ENCODE measurements at places on chromosomes 5 and 9. TPM values are rescaled to one million over a fixed set of nuclear protein-coding genes. Genes with fewer than 3 reads are reported as not detected.

The RGMB gene
- 17.4 TPM for total RNA-seq

The LRRTM2 gene
- total RNA-seq: under 0.01 TPM

The SGCD gene
- not detected for total RNA-seq

The CTSL gene
- total RNA-seq: 93.1 TPM

The LCN2 gene
- total RNA-seq: not detected

The GRXCR2 gene
- total RNA-seq: not detected

The PDLIM7 gene
- total RNA-seq: 132 TPM

The GMCL2 gene
- not detected for total RNA-seq

The CCDC171 gene
- 0.81 TPM for total RNA-seq

The PHF24 gene
- total RNA-seq: not detected

The MLANA gene
- total RNA-seq: not detected

The SPATA31E1 gene
- total RNA-seq: not detected

The CTNND2 gene
- total RNA-seq: not detected

The NR4A3 gene
- 0.09 TPM for total RNA-seq

The PROB1 gene
- total RNA-seq: 1.2 TPM

The CKMT2 gene
- total RNA-seq: not detected

The ADAMTSL2 gene
- total RNA-seq: 0.75 TPM

The AIF1L gene
- 27.6 TPM for total RNA-seq

The FRRS1L gene
- 0.28 TPM for total RNA-seq

The CAPSL gene
- total RNA-seq: not detected

The DRD1 gene
- total RNA-seq: not detected

The NRG2 gene
- total RNA-seq: 2.1 TPM

The PCDHB11 gene
- total RNA-seq: 0.38 TPM

The GALNT10 gene
- 57.8 TPM for total RNA-seq

The PGM5 gene
- 1.1 TPM for total RNA-seq

The PCDHGA1 gene
- total RNA-seq: 0.36 TPM

The FBP2 gene
- not detected for total RNA-seq

The TNC gene
- 0.54 TPM for total RNA-seq

The UBAC1 gene
- total RNA-seq: 39.7 TPM

All from endothelial cell of coronary artery (primary cell).